T-helper 9 cell (primary cell): ENCODE measurements at places on chromosomes 12 and 14.

DNA sequence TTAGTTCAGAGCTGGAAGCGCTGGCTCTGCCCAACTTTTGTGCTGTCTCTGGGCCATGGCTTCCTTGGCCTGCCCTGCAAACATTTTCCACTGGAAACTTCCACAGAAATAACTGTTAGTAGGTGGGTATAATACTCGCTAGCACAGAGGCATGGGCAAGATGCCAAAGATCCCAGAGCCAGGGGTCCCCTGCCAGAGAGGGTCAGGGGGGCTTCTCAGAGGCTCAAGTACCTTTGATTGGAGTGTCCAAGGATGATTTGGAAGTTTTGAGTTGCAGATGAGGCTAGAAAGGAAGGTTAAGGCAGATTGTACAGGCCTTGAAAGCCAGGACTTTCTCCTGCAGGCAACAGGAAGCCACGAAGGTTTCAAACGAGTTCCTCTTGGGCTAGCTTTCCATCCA is 187.6 kb downstream of the DICER1 start:
- no peak for DNase-seq

GRCh38 chr12:88113871-88114270 is 28.0 kb downstream of the CEP290 start:
- DNase-seq = no peak

- no peak for DNase-seq
Observed at GRCh38 chr12:44307506-44308168, 471.8 kb downstream of the TMEM117 start.

DNA sequence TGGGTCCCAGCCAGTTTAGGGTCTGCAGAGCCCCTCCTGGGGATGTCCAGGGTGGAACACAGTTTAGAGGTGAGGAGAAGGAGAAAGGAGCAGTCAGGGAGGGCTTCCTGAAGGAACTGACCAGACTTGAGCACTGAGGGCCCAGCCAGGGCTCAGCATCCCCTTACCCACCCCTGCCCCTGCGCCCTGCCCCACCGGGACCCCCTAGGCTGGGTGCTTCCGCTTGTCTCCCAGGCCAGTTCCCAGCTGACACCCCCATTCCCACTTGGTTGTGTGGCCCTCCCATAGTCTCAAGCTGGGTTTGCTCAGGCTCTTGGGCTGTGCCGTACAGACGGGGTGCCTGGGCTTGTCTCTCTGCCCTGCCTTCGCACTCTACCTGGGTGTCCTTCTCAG is 26.3 kb upstream of the KIF26A start:
- DNase-seq = no peak

DNA sequence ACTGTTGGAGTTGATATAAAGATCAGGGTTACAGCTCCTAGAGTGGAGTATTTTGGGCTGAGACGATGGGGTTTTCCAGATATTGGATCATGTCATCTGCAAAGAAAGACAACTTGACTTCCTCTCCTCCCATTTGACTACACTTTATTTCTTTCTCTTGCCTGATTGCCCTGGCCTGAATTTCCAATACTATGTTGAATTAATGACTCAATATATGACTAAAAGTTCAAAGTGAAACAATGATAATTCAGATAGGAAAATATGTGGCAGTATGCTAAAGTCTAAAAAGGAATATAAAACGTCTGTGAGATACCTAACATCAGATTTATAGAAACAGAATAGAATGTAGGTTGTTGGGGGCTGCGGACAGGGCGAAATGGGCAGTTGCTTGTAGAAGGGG is 72.2 kb downstream of the BHLHE41 start:
- no peak for DNase-seq

DNA sequence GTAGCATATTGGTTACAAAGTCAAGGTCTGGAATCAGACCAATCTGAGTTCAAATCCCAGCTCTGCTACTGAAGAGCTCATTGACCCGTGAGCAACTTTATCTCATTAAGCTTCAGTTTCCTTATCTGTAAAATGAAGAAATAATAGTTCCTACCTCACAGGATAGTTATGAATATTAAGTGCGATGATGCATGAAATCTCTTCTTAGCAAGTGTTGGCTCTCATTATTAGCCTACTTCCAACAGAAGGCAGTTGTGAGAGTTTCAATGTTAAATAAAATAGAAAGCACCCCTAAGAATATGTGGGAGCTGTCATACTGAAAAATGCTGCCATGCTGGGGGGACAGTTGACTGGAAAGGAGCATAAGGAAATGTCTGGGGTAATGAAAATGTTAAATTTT is 39.0 kb upstream of the ITPR2 start:
- DNase-seq = no peak

DNA sequence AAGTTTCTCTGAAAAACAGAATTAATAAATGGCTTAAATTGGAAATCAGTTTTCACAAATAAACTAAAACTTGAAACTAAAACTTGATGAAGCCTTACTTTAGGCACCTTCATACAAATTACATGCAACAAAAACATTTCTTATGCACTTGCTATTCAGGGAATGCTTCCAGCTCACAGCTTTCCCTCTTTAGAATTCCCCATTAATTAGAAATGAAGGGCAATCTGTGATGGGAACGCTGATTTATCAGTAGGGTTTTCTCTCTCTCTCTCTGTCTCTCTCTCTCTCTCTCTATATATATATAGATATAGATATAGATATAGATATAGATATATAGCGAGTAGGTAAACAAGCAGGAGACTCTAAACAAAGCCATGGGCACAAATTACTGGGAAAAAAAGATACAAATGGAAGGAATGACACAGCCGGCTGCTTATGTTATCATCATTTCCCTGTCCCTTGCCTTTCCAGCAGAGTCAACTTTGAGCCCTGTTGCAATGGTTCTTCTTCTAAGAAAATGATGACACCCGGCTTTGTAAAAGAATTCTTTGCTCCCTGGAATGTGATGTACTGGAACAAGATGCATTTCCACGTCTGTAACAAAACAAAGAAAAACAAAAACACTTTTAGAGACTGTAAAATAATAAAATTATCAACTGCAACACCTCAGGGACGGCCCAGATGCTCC is 1121.6 kb upstream of the TMEM132C start:
- DNase-seq = no peak

GRCh38 chr14:71076462-71077092 is 169.3 kb downstream of the PCNX1 start:
- no peak for DNase-seq

DNA sequence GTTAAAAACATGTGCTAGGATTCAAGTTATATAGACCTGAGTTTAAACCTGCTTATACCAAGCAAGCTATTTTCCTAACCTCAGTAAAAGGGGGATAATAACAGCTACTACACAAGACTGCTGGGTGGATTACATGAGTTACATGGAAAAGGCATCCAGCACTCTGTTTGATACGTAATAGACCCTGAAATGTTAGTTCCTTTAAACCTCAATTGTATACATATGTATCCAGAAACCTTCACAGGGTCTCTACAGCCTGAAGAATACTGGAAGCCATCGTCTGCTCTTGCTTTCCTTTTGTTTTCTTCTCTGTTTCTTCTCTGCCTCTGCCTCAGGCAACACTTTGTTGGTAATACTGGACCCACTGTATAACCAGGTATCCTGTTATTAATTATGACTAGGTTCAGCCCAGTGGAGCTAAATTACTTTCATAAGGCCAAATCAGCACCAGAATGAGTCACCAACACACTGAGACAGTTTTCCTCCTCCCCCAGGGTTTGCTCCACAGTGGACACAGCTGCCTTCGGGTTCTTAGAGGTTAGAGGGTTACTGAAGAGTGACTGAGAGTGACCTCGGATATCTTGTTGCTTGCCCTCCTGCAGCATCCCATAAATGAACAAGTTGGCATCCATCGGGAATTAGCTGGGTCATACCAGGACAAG is 127.1 kb downstream of the CAPZA3 start:
- no peak for DNase-seq

GRCh38 chr12:76241371-76241770 is 106.8 kb downstream of the BBS10 start:
- DNase-seq = no peak

DNA sequence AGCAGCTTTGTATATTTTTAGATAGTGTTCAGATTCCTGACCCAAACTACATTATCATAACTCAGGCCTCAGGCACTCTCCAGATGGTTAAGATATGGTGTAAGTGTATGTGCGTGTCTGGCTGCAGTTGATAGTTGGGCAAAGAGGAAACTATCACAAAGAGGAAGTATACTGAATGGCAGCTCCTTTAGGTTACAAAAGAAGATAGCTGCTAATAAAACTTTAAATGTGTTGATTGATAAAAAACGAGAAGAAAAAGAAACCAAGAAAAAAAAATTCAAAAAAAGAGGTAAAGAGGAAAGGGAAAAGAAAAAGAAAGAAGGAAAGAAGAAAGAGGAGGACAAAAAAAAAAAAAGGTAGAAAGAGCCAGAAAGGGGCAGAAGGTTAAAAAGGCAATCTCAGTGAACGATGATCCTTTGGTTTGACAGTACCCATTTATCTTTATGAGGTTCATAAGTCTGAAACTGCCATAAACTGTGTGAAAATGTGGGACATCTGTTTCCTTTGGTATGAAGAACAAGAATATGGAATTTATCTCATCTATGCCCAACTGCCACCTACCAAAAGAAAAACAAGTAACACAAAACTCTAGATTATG is 42.2 kb downstream of the TAOK3 start:
- DNase-seq = no peak

GRCh38 chr12:111927346-111927745 is 85.3 kb downstream of the MAPKAPK5 start:
- DNase-seq = no peak

DNA sequence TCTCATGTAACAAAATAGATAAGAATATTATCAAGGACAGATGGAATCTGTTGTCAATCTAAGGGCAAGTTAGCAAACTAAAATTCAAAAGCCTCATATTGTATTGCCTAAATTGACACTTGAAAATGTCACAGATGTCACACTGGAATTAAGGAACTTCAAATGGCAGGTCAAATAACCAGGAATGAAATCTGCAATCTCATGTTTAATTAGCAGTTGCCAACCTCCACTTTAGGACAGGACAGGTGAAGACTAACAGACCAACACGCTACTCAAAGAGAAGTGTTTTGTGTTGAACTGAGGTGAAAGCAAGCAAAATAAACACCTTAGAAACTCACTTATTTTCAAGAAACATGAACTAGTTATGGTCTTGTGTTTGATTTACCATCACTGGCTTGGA is 11.1 kb downstream of the KIF21A start:
- DNase-seq = no peak

- DNase-seq = peak; percentile 61
Observed at GRCh38 chr12:6946033-6946919, 2.5 kb downstream of the C12orf57 start.

- peak; percentile 4 for DNase-seq
Observed at GRCh38 chr12:112303004-112303403, 79.2 kb downstream of the HECTD4 start.

GRCh38 chr14:74589291-74589879 is 22.7 kb downstream of the LTBP2 start:
- DNase-seq = no peak

- DNase-seq = peak; percentile 35
Observed at GRCh38 chr12:64672925-64673409, 62.7 kb downstream of the RASSF3 start.

DNA sequence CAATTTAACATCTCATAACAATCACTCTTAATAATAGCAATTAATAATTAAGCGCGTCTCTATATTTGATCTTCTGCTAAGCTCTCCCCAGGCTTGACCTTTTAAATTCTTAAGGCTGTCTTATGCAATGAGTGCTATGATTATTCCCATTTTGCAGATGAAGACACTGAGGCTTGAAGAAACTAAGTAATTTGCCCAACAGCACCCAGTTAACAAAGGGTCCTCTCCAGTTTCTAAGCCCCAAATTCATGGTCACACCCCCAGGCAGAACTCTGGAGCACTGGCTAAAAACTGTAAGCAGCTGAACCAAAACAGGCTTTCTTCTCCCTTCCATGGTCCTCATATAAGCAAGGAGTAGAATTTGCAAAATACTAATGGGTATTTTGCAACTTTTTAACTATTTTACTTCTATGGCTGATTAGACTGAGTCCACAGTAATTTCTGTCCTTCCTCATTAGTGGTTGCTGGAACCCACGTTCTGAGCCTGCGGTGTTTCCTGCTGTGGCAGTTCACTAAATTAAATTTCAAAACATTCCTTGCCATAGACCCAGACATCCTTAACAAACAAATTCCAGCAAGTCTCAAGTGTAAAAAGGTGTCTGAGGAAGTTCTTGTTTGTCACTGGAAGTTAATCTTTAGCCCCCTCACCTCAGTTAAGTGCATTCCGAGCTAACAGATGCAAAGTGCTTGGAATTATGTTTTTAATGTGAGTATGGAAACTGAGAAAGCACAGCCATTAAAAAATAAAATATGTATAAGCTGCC is 76.5 kb downstream of the TMEM132D start:
- no peak for DNase-seq

DNA sequence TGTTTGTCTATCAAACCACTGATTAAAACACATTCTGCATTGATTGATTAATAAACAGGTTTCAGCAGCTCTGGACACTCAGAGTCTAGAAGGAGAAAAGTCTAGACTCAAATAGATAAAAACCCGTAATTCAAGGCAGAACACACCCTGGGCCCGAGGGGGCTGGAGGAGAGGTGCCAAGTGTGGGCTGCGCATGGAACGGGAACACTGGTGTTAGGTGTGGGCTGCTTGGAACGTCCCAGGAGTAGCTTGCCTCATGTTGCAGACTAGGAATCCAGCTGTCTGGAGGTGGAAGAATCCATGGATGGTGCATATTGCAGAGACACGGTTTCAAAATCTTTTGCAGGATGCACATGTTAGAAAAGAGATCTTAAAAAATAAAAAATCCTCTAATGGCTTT is 223.0 kb downstream of the APAF1 start:
- DNase-seq = no peak

- no peak for DNase-seq
Observed at GRCh38 chr12:54932038-54932437, 52.5 kb downstream of the TESPA1 start.

DNA sequence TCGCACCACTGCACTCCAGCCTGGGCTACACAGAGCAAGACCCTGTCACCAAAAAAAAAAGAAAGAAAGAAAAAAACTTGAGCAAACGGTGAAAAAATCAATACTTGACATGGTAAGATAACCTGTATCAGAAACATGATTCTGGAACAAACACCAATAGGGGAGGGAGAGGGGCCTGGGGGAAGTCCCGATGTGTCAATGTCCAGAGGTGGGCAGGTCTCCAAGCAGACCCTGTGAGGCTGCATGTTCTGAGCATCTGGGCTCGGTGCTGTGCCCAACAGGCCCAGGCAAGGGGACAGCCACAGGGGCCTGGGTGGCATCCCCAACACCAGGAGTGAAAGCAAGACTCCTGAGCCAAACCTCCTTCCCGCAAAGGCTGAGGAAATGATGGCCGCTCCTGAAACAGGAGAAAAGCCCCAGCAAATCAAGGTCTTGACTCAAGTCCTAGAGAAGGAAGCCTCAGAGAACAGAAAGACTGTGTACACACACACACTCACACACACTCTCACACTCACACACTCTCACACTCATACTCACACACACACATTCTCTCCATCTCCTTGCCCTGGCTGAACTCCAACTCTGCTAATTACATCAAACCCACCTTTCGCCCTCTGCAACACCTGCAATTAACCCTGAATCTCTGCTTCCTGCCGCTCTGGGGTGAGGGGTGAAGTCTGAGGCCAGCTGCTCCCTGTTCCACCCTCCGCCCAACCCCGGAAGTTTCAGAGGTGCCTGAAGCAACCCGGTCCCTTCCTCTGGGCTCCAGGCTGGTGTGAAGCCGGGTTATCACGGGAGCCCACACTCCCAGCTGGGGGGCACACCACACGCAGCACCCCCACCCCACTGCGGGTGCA is 20.4 kb downstream of the CCDC88C start:
- DNase-seq = peak; percentile 51

- DNase-seq = no peak
Observed at GRCh38 chr12:131867471-131867870, 27.0 kb upstream of the ULK1 start.
